ENCODE measurements at places on chromosomes 5 and 9.

- no peak for DNase-seq
Measured at GRCh38 chr5:112025757-112026156, 268.8 kb upstream of the NREP start.

DNA sequence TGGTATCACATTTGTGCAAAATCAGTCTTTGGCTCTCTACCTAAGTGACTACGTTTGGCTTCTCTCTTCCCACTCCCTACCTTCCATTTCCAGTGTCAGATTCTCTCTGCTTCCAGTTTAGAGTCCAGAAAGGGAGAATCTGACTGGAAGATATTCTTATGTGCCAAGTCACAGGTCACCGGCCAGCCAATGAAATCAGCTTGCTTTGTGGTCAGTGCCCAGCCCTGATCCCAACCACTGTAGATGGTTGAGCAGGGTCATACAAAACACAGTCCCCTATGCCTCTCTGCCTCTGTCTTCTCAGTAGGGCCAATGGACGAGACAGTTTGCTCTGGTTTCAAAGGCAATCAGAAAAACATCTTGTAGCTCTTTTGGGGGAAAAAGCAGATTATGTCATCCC, 15.6 kb upstream of the EPB41L4B start:
- no peak for DNase-seq

GRCh38 chr5:179860301-179860700, 1.7 kb upstream of the MRNIP start:
- no peak for DNase-seq

GRCh38 chr9:113513536-113513935, 50.0 kb downstream of the RGS3 start:
- no peak for DNase-seq

- no peak for DNase-seq
Measured at GRCh38 chr5:124259017-124259416, 487.4 kb downstream of the ZNF608 start.

GRCh38 chr5:37436146-37436934, 57.2 kb downstream of the WDR70 start:
- no peak for DNase-seq

DNA sequence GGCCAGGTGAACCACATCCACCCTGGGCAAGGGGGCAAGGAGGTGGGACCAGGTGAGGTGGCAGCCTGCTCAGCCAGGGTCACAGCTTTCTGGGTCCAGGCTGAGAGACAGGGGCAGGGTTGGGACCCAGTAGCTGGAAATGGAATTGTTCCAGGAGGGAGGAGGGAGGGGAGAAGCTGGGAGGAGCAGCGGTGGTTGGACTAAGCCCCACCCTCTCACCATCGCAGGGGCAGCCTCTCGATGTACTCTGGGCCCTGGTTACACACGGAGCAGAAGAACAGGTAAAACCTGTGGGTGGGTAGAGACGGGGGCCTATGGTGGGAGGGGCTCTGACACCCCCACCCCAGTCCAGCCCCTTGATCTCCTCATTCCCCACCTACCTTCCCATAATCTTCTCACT, 11.2 kb downstream of the PHF19 start:
- no peak for DNase-seq

DNA sequence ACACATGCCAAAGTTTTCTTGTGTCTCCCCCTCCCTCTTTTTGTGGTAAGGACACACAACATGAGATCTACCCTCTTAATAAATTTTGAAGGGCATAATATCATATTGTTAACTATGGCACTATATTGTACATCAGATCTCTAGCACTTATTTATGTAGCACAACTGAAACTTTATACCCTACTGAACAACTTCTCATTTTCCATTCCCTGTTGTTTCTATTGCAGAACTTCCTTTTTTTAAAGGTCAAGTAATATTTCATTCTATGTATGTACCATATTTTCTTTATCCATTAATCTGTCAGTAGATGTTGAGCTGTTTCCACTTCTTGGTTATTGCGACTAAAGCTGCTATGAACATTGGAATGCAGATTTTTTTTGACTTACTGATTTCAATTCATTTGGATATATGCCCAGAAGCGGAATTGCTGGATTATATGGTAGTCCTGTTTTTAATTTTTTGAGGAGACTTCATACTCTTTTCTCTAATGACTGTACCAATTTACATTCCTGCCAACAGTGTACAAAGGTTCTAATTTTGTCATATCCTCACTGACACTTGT, 305.3 kb downstream of the PRR16 start:
- no peak for DNase-seq

- DNase-seq, result no peak
Measured at GRCh38 chr5:166710271-166710670, 1581.2 kb upstream of the WWC1 start.

DNA sequence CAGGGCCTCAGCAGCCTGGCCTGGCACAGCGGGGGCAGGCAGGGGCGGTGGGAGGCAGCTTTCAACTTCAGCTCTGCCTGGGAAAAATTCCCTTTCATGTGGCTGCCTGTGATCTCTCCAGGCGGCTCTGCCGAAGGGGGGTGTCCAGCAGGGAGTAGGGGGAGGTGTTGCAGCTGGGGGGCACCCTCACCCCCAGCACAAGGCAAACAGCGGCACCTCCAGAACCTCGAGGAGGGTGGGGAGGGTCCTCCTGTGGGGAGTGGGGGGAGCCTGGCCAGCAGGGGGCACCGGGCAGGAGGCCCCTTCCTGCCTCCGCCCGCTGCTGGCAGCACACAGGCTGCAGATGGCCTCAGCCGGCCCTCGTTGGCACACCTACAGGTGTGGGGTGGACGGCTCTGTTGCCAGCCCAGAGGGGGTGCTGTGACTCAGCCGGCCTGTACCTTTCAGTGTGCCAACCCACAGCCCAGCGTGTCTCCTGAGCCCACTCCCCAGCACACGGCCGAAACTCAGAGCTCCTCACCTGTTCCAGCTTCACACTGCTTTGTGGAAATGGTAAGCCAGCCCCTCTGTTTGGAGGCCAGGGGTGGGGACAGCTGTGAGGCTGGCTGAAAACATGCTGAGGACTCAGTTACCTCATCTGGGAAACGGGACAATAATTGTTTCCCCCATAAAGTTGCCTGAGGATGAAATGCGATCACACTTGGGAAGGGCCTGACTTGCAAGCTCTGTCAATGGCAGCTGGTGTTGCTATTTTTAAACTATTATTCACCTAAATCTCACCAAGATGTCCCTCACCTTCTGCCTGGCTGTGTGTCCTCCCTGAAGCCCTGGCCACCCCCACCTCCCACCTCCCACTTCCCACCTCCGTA, 37.0 kb downstream of the CXXC5 start:
- DNase-seq, result no peak

GRCh38 chr9:27110181-27110580, 1.2 kb downstream of the TEK start:
- DNase-seq, result no peak

DNA sequence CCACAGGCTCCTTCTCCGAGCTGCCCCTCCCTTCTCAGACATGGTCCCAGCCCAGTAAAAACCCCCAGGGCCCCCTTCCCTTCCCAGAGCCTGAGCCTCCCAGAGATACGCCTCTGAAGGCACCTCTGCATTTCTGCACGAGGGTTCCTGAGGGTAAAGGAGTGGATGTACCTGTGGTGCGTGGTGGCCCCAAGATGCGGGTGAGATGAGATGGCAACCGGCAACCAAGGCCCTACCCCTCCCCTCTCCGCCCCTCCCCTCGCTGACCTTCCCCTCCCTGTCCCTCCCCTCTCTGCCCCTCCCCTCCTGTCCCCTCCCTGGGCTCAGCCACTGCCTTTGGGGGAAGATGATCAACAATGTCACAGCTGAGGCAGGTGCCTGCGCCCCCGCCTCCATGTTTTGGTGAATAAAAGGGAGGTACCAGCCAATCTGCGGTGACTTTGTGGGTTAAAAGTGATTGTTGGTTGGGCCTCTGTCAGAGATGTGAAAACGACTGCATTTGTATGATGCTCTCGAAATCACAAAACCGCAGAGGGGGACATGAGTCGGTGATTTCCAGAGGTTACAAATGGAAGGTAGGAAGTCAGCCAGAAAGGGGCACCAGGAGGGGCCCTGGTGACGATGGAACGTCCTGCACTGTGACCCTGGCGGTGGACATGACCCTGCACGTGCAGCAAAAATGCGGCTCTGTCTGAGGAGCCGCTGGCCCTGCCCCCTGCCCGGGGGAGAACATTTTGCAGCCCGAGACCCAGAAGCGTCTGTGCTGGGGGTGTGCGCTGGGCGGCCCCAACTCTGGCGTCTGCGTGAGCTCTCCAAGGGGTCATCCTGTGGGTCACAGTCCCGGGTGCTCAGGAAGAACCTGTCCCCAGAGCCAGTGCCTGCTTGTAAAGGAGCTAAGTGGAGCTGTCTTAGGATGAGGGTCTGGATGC, 3.7 kb downstream of the LCN9 start:
- DNase-seq, result no peak

- DNase-seq, result no peak
Measured at GRCh38 chr5:179393078-179393477, 47.8 kb upstream of the ADAMTS2 start.

- no peak for DNase-seq
Measured at GRCh38 chr5:113578091-113578490, 64.6 kb downstream of the YTHDC2 start.

DNA sequence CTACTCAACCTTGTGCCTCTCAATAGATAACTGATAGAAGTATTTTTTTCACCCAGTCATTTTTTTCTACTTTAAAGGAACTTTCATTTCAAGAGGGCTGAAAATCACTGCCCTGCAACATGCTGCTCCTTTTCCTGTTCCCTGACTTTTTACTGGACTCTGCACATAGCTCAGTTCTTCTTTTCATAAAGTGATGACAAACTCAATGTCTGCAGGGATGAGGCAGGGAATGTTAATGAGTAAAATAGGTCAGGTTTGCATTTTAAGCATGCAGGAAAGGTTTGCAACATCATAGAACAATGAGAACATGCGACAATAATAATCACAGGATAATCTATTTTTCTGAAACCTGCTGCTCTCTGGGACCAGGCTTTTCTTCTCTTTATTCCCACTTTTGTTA, 172.2 kb upstream of the SGCD start:
- no peak for DNase-seq

DNA sequence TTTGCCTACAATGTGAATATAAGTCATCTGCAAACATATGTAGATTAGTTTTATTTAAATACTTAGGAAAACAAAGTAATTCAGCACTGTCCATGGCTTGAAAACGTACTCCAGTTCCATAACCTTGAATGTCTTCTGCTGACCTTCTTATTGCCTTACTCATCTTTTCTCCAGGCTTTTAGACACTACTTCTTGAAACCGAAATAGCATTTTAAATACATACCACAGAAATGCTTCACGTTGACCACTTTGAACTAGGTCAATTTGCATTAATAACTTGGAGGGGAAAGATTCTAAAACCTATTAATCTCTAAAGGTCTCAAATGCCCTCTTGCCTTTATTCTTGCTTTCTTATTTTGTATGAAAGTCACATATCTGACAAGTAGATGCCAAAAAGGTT, 995.4 kb upstream of the ACO1 start:
- no peak for DNase-seq

GRCh38 chr9:25684321-25684720, 6.1 kb upstream of the TUSC1 start:
- no peak for DNase-seq

DNA sequence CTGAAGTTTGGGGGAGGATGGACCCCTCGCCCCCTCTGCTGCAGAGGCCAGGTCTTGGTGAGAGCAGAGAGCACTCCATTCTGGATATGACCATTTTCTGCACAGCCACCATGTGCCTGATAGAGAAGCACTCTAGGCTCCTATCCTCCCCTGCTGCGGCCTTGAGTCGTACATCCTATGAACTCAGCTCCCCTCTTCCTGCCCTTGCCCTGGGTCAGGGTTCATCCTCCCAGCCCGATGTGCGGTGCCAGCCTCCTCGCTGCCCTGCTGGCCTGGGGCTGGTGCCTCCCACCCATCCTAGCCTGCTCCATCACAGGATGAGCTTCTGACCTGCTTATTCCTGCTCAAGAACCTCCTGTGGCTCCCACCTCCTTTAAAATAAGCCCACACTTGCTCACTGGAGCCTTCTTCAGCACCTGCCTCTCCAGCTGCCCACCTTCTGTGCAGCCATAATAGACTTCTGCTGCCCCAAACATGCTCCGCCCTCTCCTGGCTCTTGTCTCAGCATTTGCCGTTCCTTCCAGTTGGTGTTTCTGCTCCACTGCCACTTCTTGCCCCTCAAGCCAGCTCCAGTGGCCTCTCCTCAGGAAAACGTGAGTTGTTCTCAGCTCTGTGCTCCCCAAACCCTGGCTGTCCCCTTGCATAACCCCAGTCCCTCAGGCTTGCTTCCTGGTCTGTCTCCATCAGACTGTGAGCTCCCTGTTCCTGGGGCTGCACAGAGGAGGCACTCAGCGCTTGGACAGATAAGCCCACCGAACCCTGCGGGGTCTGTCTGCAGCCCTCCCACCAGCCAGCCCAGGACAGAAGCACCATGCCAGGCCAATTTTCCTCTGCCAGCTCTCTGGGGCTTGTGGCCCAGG, 22.3 kb upstream of the TTLL11 start:
- no peak for DNase-seq

DNA sequence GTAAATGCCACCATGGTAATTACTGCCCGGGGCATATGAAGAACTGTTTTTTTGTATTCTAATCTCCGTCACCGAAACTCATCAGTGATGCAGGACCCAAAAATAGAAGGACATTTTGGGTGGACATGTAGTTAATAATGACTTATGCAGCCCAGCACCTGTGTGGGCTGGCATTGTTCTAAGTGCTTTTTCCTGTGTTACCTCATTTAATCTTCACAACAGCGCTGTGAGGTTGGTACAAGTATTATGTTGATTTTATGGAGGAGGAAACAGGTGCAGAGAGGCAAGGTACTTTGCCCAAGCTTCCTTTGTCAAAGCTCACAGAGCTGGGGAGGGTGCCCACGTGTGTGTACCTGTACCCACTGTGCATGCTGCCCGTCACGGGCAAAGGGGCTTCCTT, 58.4 kb downstream of the DAPK1 start:
- DNase-seq, result no peak

GRCh38 chr9:37992924-37993349, 76.1 kb downstream of the SHB start:
- DNase-seq, result no peak

- DNase-seq, result no peak
Measured at GRCh38 chr9:120100595-120100994, 479.4 kb downstream of the CDK5RAP2 start.

- no peak for DNase-seq
Measured at GRCh38 chr9:135516132-135516860, 4.9 kb upstream of the LCN1 start.

GRCh38 chr5:113615708-113616107, 102.2 kb downstream of the YTHDC2 start:
- no peak for DNase-seq

GRCh38 chr5:39396843-39397242, 27.9 kb downstream of the DAB2 start:
- DNase-seq, result no peak

GRCh38 chr5:140336388-140336787, 10.0 kb downstream of the HBEGF start:
- no peak for DNase-seq

- no peak for DNase-seq
Measured at GRCh38 chr9:79581794-79582193, 10.0 kb downstream of the TLE4 start.

- DNase-seq, result no peak
Measured at GRCh38 chr9:97907046-97907445, 15.3 kb downstream of the TRMO start.

DNA sequence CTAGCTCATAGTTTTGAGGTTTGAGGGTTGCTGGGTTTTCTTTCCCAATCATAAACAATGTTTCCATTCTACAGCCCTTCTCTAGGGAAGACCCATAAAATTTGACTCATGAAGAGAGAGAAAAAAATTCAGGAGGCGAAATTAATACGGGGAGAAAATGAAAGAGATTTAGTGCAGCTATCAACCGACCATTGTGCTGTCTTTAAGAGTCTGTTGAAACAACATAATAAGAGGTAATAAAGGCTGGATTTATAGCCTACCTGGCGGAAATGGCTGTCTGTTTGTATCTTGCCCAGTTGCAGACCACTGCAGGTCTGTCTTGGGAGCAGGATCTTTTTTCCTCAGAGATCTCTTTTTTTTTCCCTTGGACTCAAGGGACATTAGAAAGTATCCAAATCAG, 66.9 kb downstream of the TLR4 start:
- no peak for DNase-seq
